AG08396 (cell line): ENCODE measurements at places on chromosomes 7 and 10.

- no peak for DNase-seq
Observed at GRCh38 chr10:93542358-93542791, 24.1 kb upstream of the FFAR4 start.

GRCh38 chr10:48378675-48379074 is 72.2 kb downstream of the MAPK8 start:
- no peak for DNase-seq

GRCh38 chr10:116112232-116113231 is 160.5 kb downstream of the GFRA1 start:
- DNase-seq, result no peak

- no peak for DNase-seq
Observed at GRCh38 chr7:33044401-33044718, 18.2 kb downstream of the NT5C3A start.

GRCh38 chr7:13107291-13107690 is 419.9 kb downstream of the ARL4A start:
- no peak for DNase-seq

DNA sequence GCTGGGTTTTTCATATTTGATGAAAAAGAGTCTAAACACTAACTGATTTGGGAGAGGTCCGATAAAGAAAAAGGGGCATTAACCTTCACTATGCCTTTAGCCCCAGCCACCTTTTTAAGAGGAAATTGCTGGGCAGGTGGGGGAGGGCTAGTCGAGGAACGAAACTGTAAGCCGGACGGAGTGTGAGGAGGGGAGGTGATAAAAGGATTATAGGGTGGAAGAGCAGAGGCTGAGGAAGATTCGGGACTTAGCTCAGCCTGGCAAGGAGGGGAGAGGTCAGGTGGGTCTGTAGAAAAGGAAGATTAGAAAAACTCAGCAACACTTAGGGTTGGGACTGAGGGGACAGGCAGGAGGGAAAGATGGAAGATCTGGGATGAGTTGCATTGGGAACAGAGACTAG is 77.0 kb downstream of the TSPAN12 start:
- no peak for DNase-seq

DNA sequence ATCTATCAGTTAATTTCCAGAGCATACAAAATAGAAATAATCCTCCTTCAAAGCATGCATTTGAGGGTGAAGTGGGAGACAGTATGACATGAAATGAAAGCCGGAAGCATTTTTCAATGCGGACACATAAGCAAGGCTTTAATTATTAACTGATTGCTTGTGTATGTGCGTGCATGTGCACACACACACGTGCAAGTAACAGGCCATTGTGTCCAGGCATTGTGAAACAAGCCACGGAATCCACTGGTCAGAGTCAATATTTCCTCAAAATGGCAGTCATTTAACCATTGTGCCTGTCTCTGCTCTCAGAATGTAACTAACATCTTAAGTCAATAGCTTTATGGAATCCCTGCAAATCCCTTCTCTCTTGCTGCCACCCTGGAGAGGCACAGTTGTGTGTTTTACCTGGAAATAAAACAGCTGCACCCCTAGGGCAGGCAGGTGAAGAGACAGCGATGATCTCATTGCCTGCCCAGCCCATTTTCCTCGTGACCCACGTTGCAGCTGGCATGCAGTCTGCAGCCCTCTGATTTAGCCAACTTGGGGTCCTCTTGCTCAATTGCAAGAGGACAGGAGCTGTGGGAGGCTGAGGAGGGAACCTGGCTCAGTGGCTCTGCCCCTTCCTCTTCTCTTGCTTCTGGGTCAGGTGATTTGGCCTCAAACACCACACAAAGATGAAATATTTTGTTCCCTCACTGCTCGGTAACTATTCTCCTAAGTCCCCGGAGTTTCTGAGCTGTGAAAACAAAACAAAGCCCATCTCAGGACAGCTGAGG is 500.9 kb upstream of the ZMIZ1 start:
- DNase-seq, result no peak

DNA sequence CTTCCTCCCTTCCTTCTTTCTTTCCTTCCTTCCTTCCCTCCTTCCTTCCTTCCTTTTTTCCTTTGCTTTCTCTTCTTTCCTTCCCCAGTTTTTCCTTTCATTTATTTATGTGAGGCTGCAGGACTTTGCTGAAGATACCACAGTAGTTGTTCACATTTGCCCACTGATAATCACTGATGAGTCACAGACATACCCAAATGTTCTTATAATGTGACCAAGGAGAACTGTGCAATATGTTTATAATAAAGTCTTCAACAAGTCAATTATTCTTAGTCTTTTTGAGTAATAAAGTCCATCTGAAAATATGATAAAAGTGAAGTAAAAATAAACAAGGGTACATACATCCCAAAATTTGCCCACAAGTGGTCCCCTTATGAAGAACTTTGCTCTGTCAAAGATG is 159.7 kb downstream of the GNAI1 start:
- no peak for DNase-seq

DNA sequence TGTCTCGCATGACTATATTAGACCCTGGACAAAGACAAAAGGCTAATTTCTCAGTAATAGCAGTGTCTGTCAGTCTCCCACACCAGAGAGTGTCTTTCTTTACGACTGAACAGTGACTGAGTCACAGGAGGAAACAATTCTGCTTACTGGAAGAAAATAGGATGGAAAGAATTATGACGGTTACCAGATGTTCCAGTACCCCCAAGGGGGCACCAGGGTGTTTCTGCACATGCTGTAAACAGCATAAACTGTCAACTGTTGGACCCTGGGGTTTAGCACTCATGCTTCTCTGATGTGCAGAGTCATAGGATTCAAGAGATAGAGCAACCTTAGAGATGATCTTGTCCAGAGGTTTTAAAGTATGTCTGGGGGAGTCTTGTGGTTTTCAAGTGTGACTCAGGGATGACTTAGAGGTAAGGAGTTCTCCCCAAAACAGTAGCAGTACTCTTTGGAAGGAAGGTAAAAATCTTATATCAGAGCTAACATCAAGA is 291.7 kb downstream of the THSD7A start:
- DNase-seq, result no peak

DNA sequence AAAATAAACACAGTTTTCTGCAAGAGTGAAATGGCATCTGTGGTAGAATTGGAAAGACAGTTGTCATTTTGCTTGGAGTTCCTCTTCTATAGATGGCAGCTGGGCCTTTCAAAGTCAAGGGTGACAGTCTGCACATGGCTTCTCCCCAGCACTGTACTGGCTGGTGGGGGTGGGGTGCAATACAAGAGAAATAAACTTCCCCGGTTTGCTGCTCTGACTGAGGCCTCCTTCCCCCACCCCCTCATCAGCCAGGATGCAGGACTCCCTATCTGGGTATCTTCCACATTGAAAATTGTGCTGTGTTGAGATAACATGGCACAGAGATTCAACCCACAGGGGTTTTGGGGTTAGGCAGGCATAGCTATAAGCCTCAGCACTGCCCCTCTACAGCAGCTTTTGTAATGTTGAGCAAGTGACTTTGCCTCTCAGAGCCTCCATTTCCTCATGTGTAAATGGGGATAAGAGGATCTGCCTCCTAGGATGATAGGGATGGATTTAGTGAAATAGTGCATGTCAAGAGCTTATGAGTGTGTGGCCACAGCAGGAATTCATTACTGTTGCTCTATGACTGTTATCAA is 85.8 kb upstream of the WDR11 start:
- DNase-seq, result no peak

GRCh38 chr10:112024079-112024478 is 159.5 kb downstream of the GPAM start:
- DNase-seq, result no peak

DNA sequence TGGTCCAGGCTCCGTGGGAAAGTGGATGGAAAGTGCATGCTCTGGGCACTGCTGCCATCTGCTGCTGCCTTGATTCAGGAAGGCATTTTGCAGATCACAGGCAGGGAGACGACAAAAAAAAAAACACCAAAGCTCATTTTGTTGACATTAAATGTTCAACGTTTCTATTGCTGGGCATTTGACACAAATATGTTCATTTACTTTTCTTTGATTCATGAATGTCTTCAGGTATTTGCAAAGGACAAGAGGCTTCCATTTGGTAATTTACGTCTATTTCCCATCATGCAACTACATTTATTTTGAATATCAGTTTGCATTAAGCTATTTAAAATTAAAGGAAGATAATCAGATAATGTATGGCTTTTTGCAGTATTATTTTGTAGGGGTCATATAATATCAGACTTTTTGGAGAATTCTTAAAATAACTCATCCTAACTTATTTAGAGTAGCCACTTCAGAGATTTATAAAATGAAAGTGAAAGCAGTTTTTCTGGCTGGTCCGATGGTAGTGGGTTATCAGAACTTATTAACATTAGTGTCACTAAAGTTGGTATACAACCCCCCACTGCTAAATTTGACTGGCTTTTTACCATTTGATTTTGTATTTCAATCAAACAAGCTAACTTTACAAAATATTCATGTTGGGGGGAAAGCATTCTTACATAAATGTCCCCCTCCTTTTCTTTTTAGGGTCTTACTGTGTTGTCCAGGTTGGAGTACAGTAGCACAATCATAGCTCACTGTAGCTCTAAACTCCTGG is 65.3 kb downstream of the PDIA4 start:
- peak; percentile 66 for DNase-seq

DNA sequence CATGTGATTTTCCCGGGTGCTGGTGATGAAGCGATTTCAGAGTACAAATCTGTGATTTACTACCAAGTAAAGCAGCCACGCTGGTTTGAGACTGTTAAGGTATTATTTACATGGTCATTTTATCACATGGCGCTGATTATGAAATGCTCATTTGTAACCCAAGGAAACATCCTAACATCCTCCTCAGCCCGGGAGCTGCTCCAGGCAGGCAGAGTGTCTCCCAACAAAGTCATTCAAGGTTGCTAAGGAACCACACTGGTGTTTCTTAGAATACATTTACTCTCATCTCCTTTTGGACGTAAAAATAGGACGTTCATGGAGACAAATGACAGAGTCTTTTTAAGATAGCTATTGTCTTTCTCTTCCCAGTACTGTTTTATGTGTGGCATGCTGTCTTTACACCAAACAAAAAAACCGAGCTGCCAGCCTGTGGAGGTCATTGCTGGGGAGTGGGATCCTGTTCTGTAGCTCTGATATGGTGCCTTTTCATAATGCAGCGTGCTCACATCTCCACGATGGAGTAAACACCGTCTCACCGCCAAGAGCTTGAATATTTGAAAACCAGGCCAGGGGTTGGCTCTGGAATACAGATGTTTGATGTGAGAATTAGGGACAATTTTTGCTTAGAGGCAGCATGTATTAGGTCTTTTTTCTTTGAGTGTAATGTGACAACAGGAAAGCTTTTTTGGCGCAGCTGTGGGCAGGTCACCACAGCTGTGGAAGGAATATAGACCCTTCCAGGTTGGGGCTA is 119.6 kb downstream of the DOCK1 start:
- DNase-seq, result peak; percentile 75

DNA sequence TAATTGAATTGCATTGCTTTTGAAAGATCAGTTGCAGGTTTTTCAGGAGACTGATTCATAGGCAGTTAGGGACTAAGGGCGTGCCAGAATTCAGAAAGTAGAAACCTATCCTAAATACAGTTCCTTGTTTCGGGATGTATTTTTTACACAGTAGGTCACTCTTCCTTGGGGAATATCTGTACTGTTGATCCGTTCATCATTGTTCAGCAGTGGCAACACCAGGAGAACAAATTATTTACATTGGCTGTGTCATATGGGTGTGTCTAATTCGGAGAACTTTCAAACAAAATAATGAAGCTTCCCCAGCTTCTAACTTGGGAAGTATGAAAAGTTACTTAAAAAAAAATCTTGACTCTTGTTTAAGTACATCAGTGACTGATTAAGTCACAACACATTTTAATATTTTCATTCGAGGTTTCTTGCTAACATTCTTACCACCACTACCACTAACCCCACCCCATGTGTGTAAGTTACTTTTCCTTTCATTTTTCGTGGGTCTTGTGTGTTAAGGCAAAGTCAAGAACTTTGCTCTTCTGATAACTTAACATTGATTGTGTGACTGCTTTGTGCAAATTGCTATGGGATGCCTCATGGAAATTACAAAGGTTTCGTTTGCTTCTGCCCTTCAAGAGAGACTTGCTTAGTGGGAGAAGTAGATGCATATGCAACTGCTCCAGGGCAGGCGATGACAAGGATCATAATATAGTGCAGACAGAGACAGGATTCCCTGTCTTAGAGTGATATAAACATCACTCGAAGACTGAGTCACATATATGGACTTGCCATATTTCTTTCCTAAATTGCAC is 43.8 kb upstream of the RPA3 start:
- DNase-seq, result peak; percentile 7

DNA sequence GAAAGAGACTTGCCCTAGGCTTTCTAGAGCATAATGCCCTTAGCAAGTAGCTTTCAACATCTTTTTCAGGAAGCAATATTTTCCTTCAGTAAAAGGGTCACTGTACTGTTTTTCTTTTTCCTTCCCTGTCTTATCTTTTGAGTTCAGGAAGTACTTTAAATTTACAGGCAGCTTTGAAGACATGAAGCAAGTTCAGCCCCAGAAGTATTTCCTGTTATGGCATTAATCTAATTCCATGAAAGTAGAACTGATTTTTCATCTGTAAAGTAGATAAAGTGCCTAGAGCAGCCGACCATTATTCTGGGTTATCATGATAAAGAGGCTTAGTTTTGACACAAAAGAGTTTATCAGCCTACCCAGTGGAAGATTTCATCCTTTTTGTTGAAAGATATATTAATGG is 288.2 kb downstream of the ADK start:
- no peak for DNase-seq
